Chondrocyte (in vitro differentiated cells): ENCODE measurements at places on chromosomes 4 and X. TPM values are rescaled to one million over a fixed set of nuclear protein-coding genes. Genes with fewer than 3 reads are reported as not detected.
A peak's percentile ranks its signal among the peaks of the same experiment; 100 is the strongest.

DNA sequence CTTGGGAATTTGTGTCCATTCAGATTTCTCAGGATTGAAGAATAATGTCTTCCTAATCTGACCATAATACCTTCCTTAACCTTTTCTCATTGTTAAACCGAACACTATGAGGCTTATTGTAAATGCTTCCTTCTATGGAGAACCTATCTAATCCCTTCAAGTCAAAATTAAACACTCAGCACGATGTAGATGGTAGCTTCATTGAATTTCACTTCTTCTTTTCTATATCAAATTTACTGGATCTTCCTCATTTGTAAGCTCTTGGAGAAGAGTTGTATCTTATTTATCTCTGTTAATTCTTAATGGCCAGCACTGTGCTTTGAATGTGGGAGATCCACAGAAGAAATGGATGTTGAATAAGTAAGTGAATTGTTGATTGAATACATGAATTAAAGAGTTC, 109.0 kb upstream of the RAPGEF2 start:
- H3K27ac ChIP-seq, result no peak overlapping the region
- H3K36me3 ChIP-seq, result peaks cover 4% of the 10 kb centered on the region
- H3K27me3 ChIP-seq, result peaks cover 3% of the 10 kb centered on the region
- H3K4me3 ChIP-seq, result no peak overlapping the region

DNA sequence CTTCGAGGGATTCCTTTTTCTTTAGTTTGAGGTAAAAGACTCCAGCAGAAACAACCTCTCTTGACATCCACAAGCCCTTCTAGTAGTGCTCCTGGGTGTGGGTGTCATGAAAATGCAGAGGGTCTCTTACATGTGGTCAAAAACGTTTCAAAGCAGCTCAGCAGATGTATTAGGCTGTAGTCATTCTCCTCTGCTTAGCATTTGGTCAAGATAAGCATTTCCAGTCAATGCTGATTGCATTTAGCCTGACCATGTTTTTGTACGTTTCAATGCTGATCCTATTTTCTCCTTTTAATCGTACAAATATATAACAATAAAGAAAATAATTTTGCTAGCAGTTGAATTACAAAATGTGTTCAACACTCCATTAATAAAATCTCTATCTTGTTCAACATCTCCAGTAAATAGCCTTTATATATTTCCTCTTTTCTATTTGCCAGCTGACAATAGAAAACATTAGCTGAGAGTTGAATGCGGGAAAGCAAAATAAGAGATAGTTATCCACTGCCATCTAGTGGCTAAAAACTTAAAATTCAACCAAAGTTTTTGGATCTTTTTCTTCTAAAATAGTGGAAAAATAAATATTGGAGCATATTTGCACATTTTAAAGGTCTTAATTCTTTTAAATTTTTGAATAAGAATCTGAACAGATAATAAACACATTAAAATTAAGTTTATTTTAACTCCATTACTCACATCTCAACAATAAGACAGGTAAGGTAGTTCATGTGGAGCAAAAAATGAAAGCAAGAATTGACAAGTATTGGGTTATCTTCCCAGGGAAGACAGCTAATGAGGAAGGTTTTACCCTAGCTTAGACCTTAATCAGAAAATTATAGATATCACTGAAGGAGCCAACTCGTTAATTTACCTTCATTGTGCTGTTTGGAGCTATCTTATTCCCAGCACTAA, 15.2 kb upstream of the PACRGL start:
- H3K4me3 ChIP-seq, result no peak overlapping the region
- no peaks in the 10 kb centered on the region for H3K4me1 ChIP-seq
- H3K36me3 ChIP-seq, result no peaks in the 10 kb centered on the region
- peaks cover 52% of the 10 kb centered on the region for H3K27me3 ChIP-seq
- no peak for DNase-seq

GRCh38 chrX:103783971-103784370, 7.3 kb downstream of the PLP1 start:
- no peaks in the 10 kb centered on the region for H3K36me3 ChIP-seq
- no peak for DNase-seq
- peaks cover 9% of the 10 kb centered on the region for H3K4me1 ChIP-seq

DNA sequence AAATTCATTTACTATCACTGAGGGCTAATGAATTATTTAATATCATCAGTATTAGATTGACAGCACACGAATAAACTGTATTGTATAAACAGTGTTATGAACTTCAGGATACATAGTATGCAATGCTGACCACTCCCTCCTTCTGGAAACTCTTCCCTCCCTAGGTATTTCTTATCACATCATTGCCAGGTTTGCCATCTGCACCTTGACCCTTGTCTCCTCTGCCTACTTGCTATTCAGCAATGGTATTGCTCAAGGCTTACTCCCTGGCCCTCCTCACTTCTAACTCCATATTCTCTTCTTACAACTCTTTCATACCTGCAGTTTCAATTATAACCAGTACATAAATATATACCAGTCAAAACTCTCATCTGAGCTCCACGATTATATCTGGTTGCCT, 38.9 kb downstream of the ATP8A1 start:
- no peak for DNase-seq
- H3K27me3 ChIP-seq, result peaks cover 1% of the 10 kb centered on the region
- no peak overlapping the region for H3K27ac ChIP-seq

- H3K4me3 ChIP-seq, result no peak overlapping the region
- peaks cover 15% of the 10 kb centered on the region for H3K27me3 ChIP-seq
- no peaks in the 10 kb centered on the region for H3K4me1 ChIP-seq
- H3K27ac ChIP-seq, result no peak overlapping the region
These were observed 150.4 kb downstream of the CENPC start for GRCh38 chr4:67394879-67395278.

DNA sequence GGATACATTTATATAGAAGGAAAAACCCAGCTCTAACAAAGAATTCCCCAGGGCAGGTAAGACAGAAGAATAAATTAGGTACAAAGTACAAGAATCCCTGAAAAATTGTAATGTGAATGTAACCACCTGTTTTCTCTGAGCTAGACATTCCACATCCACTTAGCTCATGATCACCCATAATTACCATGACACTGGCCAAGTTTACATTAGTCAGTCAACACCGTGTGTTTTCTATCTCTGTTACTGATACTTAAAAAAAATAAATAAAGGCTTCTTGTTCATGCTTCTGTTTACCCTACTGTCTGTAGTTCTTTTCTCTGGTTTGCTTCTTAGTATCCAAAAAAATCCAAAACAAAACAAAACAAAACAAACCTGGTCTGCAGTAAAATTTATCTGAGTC, 66.0 kb downstream of the CBLL2 start:
- H3K27me3 ChIP-seq, result no peaks in the 10 kb centered on the region
- peaks cover 10% of the 10 kb centered on the region for H3K4me1 ChIP-seq
- H3K27ac ChIP-seq, result no peak overlapping the region
- no peak overlapping the region for H3K4me3 ChIP-seq

GRCh38 chrX:97039363-97040029, 155.8 kb downstream of the RPA4 start:
- H3K4me1 ChIP-seq, result peaks cover 12% of the 10 kb centered on the region
- peak overlapping the region; percentile 46 for H3K4me3 ChIP-seq
- DNase-seq, result no peak
- no peaks in the 10 kb centered on the region for H3K27me3 ChIP-seq

- peak overlapping the region; percentile 89 for H3K27ac ChIP-seq
These were observed 90.7 kb downstream of the NSUN7 start for GRCh38 chr4:40840255-40840984.

GRCh38 chr4:74715706-74716435, 78.5 kb downstream of the BTC start:
- H3K4me1 ChIP-seq, result no peaks in the 10 kb centered on the region
- no peak overlapping the region for H3K27ac ChIP-seq
- H3K27me3 ChIP-seq, result peaks cover 3% of the 10 kb centered on the region

- H3K36me3 ChIP-seq, result no peaks in the 10 kb centered on the region
- DNase-seq, result no peak
- H3K4me3 ChIP-seq, result no peak overlapping the region
- H3K4me1 ChIP-seq, result peaks cover 3% of the 10 kb centered on the region
These were observed 68.5 kb downstream of the FGFBP1 start for GRCh38 chr4:15870079-15870478.

DNA sequence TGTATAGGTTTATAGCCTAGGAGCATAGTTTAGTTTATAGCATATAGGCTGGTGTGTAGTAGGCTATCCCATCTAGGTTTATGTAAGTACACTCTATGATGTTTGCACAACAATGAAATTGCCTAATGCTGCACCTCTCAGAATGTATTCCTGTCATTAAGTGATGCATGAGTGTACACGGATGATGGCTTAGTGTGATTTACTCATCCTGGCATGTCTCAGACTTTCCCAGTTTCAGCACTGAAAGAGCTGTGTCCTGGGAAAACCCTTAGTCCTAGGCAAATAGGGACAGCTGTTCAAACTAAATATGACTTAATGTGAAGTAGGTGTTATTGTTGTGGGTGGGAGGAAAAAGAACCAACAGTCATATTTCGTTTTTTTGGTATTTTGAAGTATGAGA, 264.9 kb upstream of the MAGEB18 start:
- no peak overlapping the region for H3K4me3 ChIP-seq
- no peaks in the 10 kb centered on the region for H3K36me3 ChIP-seq
- H3K27me3 ChIP-seq, result no peaks in the 10 kb centered on the region
- H3K4me1 ChIP-seq, result no peaks in the 10 kb centered on the region

GRCh38 chrX:110373310-110373709, 14.7 kb downstream of the RTL9 start:
- H3K36me3 ChIP-seq, result peaks cover 2% of the 10 kb centered on the region
- H3K27ac ChIP-seq, result no peak overlapping the region
- no peak overlapping the region for H3K4me3 ChIP-seq
- no peaks in the 10 kb centered on the region for H3K27me3 ChIP-seq

GRCh38 chrX:21955403-21956189, 15.1 kb downstream of the SMS start:
- no peak for DNase-seq
- H3K27me3 ChIP-seq, result no peaks in the 10 kb centered on the region
- peaks cover 59% of the 10 kb centered on the region for H3K4me1 ChIP-seq
- no peak overlapping the region for H3K4me3 ChIP-seq

GRCh38 chr4:74982546-74983252, 49.8 kb downstream of the PARM1 start:
- no peaks in the 10 kb centered on the region for H3K4me1 ChIP-seq
- no peak overlapping the region for H3K4me3 ChIP-seq
- peaks cover 1% of the 10 kb centered on the region for H3K27me3 ChIP-seq

- H3K27ac ChIP-seq, result no peak overlapping the region
- H3K4me1 ChIP-seq, result peaks cover 36% of the 10 kb centered on the region
- no peak overlapping the region for H3K4me3 ChIP-seq
- no peaks in the 10 kb centered on the region for H3K36me3 ChIP-seq
- H3K27me3 ChIP-seq, result peaks cover 12% of the 10 kb centered on the region
These were observed 49.3 kb downstream of the KDR start for GRCh38 chr4:55075823-55076716.

GRCh38 chrX:19720236-19720635, 167.2 kb downstream of the SH3KBP1 start:
- no peak for DNase-seq
- peaks cover 24% of the 10 kb centered on the region for H3K4me1 ChIP-seq
- no peaks in the 10 kb centered on the region for H3K27me3 ChIP-seq
- H3K36me3 ChIP-seq, result peaks cover 2% of the 10 kb centered on the region

DNA sequence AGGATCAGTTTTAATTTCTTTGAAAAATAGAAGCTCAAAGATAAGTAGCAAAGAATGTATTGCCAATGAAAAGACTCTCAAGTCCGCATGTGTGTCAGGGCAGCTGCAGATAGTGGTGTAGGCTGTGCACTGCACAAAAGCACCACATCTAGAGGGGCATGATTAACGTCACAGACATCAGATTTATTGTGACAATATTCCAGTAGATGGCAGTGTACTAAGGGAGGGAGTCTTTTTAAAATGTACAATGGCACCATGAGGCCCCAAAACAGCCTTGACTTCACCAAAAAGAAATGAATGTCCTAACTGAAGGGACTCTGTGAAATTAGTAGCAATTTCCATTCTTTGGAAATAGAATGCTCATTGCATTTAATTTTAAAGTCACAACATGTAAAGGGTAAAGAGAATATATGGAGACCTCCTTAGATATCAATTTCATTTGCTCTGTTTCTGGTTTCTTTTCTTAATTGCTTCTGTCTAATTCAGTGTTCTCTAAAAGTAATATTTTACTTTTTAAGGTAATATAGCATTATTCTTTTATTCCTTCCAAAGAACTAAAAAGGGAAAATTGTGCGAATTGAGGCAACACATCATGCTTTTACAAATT, 98.4 kb downstream of the ZNF827 start:
- peaks cover 22% of the 10 kb centered on the region for H3K36me3 ChIP-seq
- H3K4me3 ChIP-seq, result no peak overlapping the region
- no peak for DNase-seq
- no peaks in the 10 kb centered on the region for H3K27me3 ChIP-seq
- H3K4me1 ChIP-seq, result peaks cover 40% of the 10 kb centered on the region

GRCh38 chr4:173500841-173501591, 29.0 kb downstream of the HAND2 start:
- H3K36me3 ChIP-seq, result no peaks in the 10 kb centered on the region
- DNase-seq, result no peak
- H3K27me3 ChIP-seq, result peaks cover 45% of the 10 kb centered on the region
- H3K4me1 ChIP-seq, result no peaks in the 10 kb centered on the region

DNA sequence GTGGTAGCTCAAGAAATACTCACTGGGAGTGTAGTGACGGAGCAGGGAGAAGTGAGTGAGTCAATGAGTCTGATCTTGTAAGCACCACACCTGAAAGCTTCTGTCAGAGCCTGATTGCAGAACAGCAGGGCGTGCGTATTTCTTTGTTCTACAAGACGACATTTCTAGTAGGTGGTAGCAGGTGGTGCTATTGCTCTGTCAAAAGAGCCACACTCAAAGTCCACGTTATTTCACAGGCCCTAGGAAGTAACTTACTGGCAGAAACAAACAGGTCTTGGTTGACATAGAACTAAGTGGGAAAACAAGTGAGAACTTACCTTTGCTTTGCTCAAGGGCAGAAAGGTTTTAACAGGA, 46.4 kb upstream of the SPRY1 start:
- no peaks in the 10 kb centered on the region for H3K36me3 ChIP-seq
- H3K4me3 ChIP-seq, result no peak overlapping the region
- no peaks in the 10 kb centered on the region for H3K27me3 ChIP-seq

- no peak overlapping the region for H3K4me3 ChIP-seq
- H3K27ac ChIP-seq, result no peak overlapping the region
- peaks cover 13% of the 10 kb centered on the region for H3K4me1 ChIP-seq
- H3K27me3 ChIP-seq, result no peaks in the 10 kb centered on the region
- peaks cover 3% of the 10 kb centered on the region for H3K36me3 ChIP-seq
These were observed 223.1 kb downstream of the KDR start for GRCh38 chr4:54902271-54902670.

GRCh38 chrX:131330735-131331134, 41.6 kb upstream of the IGSF1 start:
- H3K27ac ChIP-seq, result no peak overlapping the region

ADH7 gene
- not detected in 3 replicates for total RNA-seq

GSX2 gene
- not detected in 3 replicates for total RNA-seq

SPIN2A gene
- 0.54 to 2.3 TPM (median 1.0 TPM) in 3 replicates for total RNA-seq

IL2 gene
- total RNA-seq, result not detected in 3 replicates

LEF1 gene
- total RNA-seq, result 2.8 to 4.6 TPM (median 3.1 TPM) in 3 replicates

SCOC gene
- 55.0 to 63.8 TPM (median 56.0 TPM) in 3 replicates for total RNA-seq
